ENCODE measurements at places on chromosomes 1 and 21. TPM values are rescaled to one million over a fixed set of nuclear protein-coding genes. Genes with fewer than 3 reads are reported as not detected.

OR2M2 gene
- total RNA-seq = not detected

NPPB gene
- total RNA-seq = not detected

CELSR2 gene
- total RNA-seq = 2.7 TPM

SSBP3 gene
- 67.8 TPM for total RNA-seq

C4BPA gene
- total RNA-seq = not detected

PLA2G2C gene
- 0.59 TPM for total RNA-seq

YOD1 gene
- 7.5 TPM for total RNA-seq

PTGFR gene
- not detected for total RNA-seq

DNA sequence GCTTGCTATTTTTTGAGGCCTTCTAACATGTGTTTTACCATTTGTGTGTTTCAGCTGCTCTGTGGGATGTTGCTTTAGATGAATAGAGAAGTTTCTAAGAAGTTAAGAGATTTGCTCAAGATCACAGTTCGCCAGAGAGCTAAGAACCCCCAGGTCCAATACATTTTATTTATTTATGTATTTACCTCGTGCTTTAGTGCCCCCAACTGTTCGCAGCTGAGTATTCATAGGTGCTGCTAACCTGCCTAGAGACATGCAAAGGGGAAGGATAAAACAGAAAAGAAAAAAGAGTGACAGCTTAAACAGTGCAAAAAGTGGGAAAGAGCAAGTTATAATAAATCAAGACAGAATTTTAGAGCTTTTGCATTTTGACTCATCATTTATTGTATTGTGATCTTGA lies 31.1 kb downstream of the NFYC start:
- no peak overlapping the region for H3K4me3 ChIP-seq
- peaks cover 8% of the 10 kb centered on the region for H3K36me3 ChIP-seq
- no peaks in the 10 kb centered on the region for H3K27me3 ChIP-seq

DNA sequence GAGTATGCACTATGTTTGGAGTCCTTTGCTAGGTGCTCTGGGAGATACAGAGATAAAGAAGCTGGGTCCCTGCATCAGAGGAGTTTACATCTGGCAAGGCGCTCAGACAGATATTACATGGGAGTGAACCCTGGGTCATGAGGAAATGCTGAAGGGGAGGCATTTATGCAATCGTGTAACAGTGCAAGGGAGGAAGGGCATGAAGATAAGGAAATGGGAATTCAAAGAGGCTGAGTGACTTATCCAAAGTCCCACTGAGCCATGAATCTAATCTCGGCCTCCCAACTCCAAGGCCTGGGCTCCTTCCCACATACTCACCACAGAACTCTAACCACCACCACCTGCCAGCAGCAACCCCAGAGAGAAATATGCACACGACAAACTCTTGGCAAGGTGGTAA lies 51.6 kb downstream of the FAM163A start:
- no peaks in the 10 kb centered on the region for H3K36me3 ChIP-seq
- no peak for DNase-seq
- H3K27ac ChIP-seq = no peak overlapping the region
- H3K4me3 ChIP-seq = no peak overlapping the region

- H3K4me1 ChIP-seq = peaks cover 4% of the 10 kb centered on the region
- H3K36me3 ChIP-seq = no peaks in the 10 kb centered on the region
- no peak overlapping the region for H3K4me3 ChIP-seq
- H3K27ac ChIP-seq = no peak overlapping the region
These were observed 25.1 kb upstream of the TMEM222 start for GRCh38 chr1:27296773-27297291.

DNA sequence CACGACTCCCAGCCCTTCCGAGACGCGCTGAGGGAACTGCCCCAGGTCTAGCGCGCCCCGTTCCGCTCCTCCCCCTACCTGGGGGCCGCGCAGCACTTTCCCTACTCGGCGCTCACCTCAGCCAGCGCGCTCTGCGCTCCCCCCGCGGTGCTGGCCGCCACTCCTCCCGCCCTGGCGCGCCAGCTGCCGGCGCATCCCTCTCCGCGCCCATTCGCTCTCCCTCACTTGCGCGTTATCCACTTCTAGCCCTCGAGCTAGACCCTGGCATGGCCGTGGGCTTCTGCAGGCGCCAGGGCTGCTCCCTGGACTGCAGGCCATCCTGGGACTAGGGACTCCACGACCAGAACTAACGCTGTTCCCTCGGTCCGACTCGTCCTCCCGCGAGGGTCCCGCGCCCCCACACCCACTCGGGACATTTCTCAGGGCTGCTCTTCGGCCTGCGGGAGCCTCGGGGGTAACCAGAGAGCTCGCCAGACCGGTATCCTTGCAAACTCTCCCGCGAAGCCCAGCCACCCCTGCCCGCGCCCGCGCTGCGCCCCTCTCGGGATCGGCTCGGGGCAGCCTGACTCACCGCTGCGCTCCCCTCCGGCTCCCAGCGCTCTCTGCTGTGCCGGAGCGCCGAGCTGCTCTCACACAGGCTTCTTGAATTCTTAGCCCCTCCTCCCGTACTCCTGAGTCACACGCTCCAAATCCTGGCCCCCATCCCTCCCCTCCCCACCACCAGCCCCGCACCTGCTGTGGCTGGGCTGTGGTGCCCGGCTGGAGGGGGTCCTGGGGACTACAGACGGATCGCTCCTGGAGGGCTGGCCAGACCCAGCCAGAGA lies at the start of gene NGF:
TSS of gene NGF (minus strand) at position 617 of the 824 bp plus-strand sequence. CDS start 51,454 bp downstream, outside the sequence.
- no peaks in the 10 kb centered on the region for H3K4me1 ChIP-seq
- no peaks in the 10 kb centered on the region for H3K36me3 ChIP-seq
- DNase-seq = no peak
- no peak within 1 kb of the TSS for H3K27ac ChIP-seq

DNA sequence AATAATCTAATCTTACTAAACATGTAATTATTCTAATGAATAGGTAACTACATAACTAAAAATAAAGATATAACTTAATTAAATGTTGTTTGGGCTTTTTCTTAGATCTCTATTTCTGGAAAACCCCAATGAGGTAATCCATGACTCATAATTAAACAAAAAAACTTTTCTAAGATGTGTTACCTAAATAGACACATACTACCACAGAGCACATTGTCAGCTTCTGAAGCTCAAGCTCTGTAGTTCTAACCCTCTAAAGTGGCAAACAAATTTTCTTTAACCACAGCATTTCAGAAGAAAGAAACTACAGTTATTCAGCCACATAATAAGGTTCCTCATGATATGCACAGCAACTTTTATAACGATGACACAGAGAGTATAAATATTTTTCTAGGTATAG lies 4.2 kb downstream of the OR6K3 start:
- peaks cover 32% of the 10 kb centered on the region for H3K27me3 ChIP-seq
- peaks cover 8% of the 10 kb centered on the region for H3K4me1 ChIP-seq
- H3K4me3 ChIP-seq = no peak overlapping the region
- H3K36me3 ChIP-seq = no peaks in the 10 kb centered on the region
- no peak for DNase-seq
- H3K27ac ChIP-seq = no peak overlapping the region

- H3K36me3 ChIP-seq = peaks cover 77% of the 10 kb centered on the region
- H3K27me3 ChIP-seq = no peaks in the 10 kb centered on the region
- H3K4me3 ChIP-seq = no peak overlapping the region
- H3K4me1 ChIP-seq = peaks cover 47% of the 10 kb centered on the region
- peak overlapping the region; percentile 34 for H3K27ac ChIP-seq
These were observed 23.9 kb downstream of the RUNX3 start for GRCh38 chr1:24905979-24906720.

GRCh38 chr1:22822371-22822770 lies 111.7 kb downstream of the EPHB2 start:
- H3K27me3 ChIP-seq = peaks cover 1% of the 10 kb centered on the region
- H3K4me3 ChIP-seq = no peak overlapping the region
- H3K36me3 ChIP-seq = no peaks in the 10 kb centered on the region
- DNase-seq = no peak
- no peak overlapping the region for H3K27ac ChIP-seq

- no peak for DNase-seq
- H3K27me3 ChIP-seq = peaks cover 14% of the 10 kb centered on the region
- no peak overlapping the region for H3K4me3 ChIP-seq
- H3K4me1 ChIP-seq = peaks cover 6% of the 10 kb centered on the region
- H3K36me3 ChIP-seq = no peaks in the 10 kb centered on the region
These were observed 67.8 kb downstream of the RNF220 start for GRCh38 chr1:44472620-44473525.

DNA sequence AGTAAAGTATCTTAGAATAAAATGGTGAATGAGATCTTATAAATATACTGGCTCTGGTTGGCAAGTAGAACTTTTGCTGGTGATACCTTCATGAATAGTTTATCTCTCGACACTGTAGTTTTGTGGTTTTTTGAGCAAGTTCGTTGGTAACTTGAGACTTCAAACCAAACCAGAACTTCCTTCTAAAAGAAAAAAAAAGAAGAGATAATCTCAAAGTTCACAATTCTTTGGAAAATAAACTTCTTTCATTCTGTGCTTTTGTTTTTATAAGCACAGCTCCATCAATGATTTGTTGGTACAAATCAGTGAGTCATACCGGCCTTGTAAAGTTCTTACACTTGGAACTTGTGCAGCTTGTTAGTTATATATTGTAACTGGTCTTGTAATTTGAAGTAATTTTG lies 2.3 kb downstream of the HIPK1 start:
- H3K36me3 ChIP-seq = peaks cover 21% of the 10 kb centered on the region
- peak overlapping the region; percentile 90 for H3K4me3 ChIP-seq
- H3K27ac ChIP-seq = peak overlapping the region; percentile 97
- no peaks in the 10 kb centered on the region for H3K27me3 ChIP-seq

DNA sequence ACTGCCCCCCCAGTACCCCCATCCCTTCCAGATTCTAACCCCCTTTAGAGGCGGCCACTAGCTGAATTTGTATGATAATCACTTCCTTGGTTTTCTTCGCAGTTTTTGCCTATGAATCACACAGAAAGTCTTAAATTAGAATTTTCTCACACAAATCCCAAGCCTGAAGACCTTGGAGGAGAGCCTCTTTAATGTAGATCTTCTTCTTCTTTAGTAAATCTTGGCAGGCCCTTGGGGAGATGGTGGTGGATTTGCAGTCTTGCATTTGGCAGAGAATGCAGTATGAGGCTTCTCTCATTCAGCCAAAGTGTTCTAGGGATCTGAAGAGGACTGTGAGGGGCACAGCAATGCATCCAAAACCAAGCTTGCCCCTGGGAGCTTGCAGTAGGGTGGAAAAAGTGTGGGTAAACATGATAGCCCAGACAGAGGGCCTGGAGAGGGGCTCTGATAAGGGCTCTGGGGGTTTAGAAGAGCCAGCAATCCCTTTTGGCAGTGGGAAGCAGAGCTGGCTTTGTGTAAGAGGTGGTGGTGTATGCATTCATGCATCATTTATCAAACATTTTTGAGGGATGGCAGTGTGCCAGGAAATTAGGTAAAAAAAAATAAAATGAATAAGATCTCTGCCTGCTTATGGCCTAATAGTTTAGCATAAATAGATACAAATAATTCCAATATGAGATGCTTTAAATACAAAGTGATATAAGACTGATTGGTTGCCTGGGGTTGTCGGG lies 7.7 kb upstream of the CDC42 start:
- peaks cover 4% of the 10 kb centered on the region for H3K36me3 ChIP-seq
- no peak overlapping the region for H3K4me3 ChIP-seq
- H3K4me1 ChIP-seq = peaks cover 56% of the 10 kb centered on the region
- H3K27me3 ChIP-seq = no peaks in the 10 kb centered on the region

GRCh38 chr1:64228167-64228957 lies 24.9 kb downstream of the UBE2U start:
- H3K36me3 ChIP-seq = no peaks in the 10 kb centered on the region
- H3K27me3 ChIP-seq = peaks cover 13% of the 10 kb centered on the region
- no peak overlapping the region for H3K4me3 ChIP-seq
- peaks cover 8% of the 10 kb centered on the region for H3K4me1 ChIP-seq

- H3K27me3 ChIP-seq = peaks cover 34% of the 10 kb centered on the region
- DNase-seq = no peak
- H3K4me1 ChIP-seq = peaks cover 2% of the 10 kb centered on the region
- H3K36me3 ChIP-seq = no peaks in the 10 kb centered on the region
These were observed 4.3 kb downstream of the TRABD2B start for GRCh38 chr1:47992720-47993415.

DNA sequence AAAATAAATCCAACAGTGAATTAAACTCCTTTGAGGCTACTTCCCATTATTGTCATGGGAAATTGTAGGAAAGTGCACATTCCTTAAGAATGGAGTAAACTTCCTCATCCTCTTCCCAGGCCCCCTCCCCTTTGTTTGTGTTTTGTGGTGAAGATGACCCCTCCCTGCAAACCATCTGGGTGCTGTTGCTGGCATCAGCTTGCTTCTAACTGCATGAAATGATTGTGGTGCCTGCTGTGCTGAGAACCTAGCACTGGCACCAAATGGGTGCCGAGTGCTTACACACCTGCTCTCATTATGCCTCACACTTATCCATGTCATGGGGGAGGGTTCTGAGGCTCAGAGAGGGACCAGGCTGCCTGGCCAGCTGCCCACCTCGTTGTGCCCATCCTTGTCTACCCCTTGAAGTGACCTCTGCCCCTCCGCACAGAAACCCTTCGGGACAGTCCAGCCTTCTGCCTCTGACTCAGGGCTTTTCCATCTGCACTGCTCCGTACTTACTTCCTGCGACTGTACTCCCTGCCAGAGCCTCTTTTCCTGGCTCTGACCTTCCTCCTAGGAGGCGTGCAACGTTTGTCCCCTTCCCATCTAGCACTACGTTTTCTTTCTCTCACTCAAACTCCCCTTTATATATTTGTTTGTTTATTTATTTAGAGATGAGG lies 30.6 kb downstream of the CAPN2 start:
- DNase-seq = no peak
- H3K27ac ChIP-seq = no peak overlapping the region
- H3K4me1 ChIP-seq = peaks cover 7% of the 10 kb centered on the region
- H3K36me3 ChIP-seq = peaks cover 6% of the 10 kb centered on the region

DNA sequence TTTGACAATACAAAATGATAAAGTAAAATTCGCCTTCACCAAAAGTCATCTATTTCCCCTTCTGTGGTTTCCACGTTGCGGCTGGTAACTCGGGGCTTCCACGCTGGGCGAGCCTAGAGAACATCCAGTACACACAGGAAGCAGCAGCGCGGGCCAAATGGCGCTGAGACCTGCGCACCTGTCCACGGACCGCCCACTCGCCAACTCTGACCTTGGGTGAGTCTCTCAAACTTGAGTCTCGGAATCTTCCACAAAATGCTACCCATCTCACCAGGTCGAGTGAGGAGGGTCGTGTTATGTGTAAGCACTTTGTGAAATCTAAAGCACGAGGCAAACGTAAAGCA lies 820 bp upstream of the TTF2 start:
- no peak overlapping the region for H3K27ac ChIP-seq
- no peak overlapping the region for H3K4me3 ChIP-seq
- peak; percentile 91 for DNase-seq
- H3K4me1 ChIP-seq = peaks cover 45% of the 10 kb centered on the region
- no peaks in the 10 kb centered on the region for H3K27me3 ChIP-seq

GRCh38 chr1:109630081-109630897 lies 10.7 kb downstream of the AMPD2 start:
- H3K27me3 ChIP-seq = no peaks in the 10 kb centered on the region
- peaks cover 30% of the 10 kb centered on the region for H3K36me3 ChIP-seq
- peaks cover 10% of the 10 kb centered on the region for H3K4me1 ChIP-seq
- H3K4me3 ChIP-seq = no peak overlapping the region

- no peak overlapping the region for H3K27ac ChIP-seq
- no peaks in the 10 kb centered on the region for H3K36me3 ChIP-seq
- no peak overlapping the region for H3K4me3 ChIP-seq
- peaks cover 14% of the 10 kb centered on the region for H3K4me1 ChIP-seq
- H3K27me3 ChIP-seq = peaks cover 3% of the 10 kb centered on the region
These were observed 101.0 kb upstream of the DISP3 start for GRCh38 chr1:11377954-11378353.

GRCh38 chr1:209433649-209434031 lies 149.9 kb upstream of the CAMK1G start:
- H3K4me3 ChIP-seq = no peak overlapping the region
- H3K27me3 ChIP-seq = peaks cover 4% of the 10 kb centered on the region
- no peak overlapping the region for H3K27ac ChIP-seq

- peak overlapping the region; percentile 87 for H3K4me3 ChIP-seq
- H3K27ac ChIP-seq = peak overlapping the region; percentile 73
- no peaks in the 10 kb centered on the region for H3K27me3 ChIP-seq
- H3K36me3 ChIP-seq = peaks cover 40% of the 10 kb centered on the region
These were observed 982 bp downstream of the SCCPDH start for GRCh38 chr1:246725191-246725590.
